ENCODE measurements at places on chromosomes 3 and 15.

DNA sequence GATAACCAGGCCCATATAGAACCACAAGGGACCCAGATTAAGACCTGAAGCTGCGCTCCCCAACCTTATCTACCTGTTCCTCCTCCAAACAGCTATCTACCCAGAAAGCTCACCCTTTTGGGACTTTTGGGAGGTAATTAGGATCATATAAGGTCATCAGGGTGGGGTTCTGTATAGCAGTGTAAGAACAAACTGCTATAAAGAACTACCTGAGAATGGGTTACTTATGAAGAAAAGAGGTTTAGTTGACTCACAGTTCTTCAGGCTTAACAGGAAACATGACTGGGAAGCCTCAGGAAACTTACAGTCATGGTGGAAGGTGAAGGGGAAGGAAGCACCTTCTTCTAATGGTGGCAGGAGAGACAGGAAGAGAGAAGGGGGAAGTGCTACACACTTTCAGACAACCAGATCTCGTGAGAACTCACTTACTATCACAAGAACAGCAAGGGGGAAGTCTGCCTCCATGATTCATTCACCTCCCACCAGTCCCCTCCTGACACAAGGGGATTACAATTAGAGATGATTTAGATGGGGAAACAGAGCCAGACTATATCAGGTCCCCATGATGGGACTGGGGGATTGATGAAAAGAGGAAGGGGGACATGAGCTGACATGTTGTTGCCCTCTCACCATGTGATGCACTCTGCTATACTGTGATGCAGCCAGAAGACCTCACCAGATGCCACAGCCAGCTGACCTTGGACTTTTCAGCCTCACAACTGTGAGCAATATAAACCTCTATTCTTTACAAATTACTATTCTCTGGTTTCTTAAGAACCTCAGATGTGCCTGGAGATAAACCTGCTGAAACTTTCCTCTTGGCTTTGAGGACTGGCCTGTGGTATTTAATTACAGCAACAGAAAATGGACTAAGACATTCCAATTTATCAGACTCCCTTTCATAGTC lies 15.3 kb upstream of the FMN1 start:
- DNase-seq = no peak

DNA sequence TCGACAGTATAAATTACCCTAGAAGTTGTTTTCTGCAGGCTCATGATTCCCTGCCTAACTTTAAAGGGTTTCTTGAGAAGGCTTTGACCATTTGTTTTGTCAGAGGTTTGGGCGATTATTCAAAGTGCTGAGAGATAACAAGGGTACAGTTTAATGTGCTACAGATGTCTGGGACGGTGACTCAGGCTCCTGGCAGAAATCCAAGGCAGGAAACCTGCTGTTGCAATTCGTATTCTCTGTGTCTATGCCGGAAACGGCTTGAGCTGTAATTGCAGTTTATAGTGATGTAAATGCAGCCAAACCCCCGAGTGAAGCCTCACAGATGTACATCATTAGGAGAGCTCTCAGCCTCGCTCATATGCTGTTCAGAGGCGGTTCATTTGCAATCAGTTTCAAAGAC lies 65.6 kb downstream of the SYNPR start:
- peak; percentile 92 for DNase-seq

- DNase-seq = no peak
Observed at GRCh38 chr3:172622916-172623700, 87.8 kb downstream of the NCEH1 start.

GRCh38 chr3:193998123-193998448 lies 137.9 kb upstream of the HES1 start:
- peak; percentile 69 for DNase-seq

DNA sequence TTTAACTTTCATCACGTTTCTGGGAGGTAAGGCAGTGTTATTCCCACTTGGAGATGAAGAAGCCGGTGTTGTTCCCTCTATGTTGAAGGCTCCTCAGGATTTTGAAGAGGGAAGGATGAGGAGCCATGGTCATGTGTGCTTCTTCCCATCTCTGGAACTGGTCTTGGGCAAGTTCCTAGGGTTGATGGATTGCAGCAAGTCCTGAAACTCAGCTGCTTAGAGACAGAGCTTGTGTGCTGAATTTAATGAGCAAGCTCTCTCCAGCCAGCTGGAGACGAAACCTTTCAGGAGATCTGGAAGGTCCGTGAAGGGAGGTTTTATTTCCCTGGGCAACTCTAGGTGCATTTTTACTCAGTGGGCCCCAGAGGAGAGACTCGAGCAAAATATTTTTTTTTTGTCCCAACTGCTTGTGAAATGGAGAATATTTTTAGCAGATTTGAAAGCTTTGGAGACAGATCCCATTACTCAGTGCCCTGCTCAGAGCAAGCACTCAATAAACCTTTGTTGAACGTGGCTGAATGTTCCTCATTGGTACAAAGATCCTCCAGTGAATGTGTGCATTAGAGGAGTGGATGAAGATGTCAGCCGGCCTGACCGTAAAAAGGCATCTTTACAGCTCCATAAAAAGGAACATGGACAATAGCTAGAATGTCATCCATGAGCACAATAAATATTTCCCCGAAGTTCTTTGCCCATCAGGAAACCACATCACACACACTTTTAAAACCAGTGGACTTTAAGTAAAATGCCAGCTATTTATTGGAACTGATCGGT lies 55.6 kb upstream of the RGMA start:
- DNase-seq = no peak

DNA sequence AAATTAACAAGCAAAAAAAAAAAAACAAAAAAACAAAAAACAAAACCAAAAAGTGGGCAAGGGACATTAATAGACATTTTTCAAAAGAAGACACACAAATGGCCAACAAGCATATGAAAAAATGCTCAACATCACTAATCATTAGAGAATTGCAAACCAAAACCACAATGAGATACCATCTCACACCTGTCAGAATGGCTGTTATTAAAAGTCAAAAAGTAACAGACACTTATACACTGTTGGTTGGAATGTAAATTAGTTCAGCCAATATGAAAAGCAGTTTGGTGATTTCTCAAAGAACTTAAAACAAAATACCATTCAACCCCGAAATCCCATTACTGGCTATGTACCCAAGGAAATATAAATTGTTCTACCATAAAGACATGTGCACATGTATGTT lies 222.4 kb upstream of the CD96 start:
- no peak for DNase-seq

DNA sequence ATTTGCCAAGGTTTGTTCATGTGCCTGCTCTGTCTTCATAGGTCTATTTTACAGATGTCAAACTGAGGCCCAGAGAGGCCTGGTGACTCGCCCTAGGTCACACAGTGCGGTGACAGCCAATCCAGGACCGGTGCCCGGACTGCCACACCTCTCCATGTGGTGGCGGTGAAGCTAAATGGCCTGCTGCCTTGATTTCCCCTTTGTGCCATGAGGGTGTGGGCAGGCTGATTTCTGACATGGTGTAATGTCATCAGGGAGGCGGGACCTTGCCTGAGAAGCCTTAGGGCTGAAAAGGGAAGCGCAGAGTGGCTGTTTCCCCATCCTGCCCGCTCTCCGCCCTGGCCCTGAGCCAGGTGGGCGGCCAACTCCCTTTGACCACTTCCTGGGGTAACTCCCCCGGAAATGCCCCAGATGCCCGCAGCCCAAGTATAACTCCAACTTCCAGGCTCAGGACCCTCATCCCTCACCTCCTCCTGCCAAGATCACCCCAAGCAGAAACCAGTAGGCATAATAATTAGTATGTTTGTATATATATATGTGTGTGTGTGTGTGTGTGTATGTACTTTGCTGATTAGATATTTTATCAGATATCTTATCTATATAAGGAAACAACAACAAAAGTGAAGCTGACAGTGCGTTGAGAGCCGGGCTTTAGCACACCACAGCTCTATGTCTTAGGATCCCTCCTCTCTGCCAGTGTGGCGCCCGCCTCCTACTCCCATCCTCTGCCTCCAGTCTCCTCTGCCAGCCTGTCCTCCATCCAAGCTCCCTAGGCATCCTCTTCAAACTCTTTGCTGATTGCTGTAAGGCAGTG lies 63.9 kb downstream of the IQSEC1 start:
- no peak for DNase-seq

DNA sequence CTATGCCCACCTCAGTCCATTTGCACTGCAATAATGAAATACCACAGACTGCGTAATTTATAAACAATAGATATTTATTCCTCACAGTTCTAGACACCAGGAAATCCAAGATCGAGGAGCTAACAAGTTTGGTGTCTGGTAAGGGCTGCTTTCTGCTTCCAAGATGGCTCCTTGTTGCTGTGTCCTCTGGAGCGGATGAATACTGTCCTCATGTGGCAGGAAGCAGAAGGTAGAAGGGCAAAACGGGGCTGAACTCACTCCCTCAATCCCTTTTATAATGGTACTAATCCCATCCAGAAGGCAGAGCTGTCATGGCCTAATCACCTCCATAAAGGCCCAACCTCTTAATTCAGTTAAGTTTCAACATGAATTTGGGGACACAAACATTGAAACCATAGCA lies 75.3 kb downstream of the P2RY1 start:
- no peak for DNase-seq

- DNase-seq = no peak
Observed at GRCh38 chr15:92339361-92339760, 54.3 kb upstream of the ST8SIA2 start.

GRCh38 chr3:37765591-37766488 lies 95.8 kb upstream of the CTDSPL start:
- no peak for DNase-seq

GRCh38 chr15:77724715-77725114 lies 92.0 kb upstream of the LINGO1 start:
- DNase-seq = no peak

DNA sequence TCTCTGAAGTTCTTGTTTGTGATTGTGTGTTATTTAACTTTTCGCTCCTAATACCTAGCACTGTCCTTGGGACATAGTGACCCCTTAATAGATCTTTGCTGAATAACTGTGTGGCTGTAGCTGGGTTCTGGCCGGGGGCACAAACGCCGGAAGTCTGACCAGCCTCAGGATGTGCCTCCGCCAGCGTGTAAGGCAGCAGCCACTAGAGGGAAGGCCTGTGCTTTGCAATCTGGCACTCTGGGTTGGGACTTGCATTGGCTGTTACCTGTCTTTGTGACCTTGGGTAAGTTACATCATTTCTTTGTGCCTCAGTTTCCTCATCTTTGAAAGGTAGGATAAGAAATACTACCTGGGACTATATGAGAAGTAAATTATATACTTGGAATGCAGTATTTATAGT lies 158.7 kb downstream of the GHSR start:
- no peak for DNase-seq

DNA sequence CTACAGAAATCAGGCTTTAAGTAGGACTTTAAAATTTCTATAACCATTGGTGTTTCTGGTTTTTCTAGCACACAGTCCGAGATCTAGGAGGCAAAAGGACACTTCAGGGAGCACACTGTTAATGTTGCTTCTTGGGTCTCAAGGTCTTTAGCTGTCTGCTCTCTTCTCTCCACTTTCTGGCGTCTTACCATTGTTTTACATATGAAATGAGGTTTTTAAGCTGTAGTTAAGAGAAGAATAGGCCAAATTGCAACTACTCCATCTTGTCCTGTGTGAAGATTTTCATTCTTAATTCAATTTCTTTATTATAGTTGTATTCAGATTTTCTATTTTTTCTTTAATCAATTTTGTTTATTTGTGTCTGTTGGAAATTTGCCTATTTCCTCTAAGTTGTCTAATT lies 151.4 kb downstream of the WNT7A start:
- DNase-seq = no peak

- no peak for DNase-seq
Observed at GRCh38 chr15:60520013-60520824, 41.3 kb upstream of the ICE2 start.

DNA sequence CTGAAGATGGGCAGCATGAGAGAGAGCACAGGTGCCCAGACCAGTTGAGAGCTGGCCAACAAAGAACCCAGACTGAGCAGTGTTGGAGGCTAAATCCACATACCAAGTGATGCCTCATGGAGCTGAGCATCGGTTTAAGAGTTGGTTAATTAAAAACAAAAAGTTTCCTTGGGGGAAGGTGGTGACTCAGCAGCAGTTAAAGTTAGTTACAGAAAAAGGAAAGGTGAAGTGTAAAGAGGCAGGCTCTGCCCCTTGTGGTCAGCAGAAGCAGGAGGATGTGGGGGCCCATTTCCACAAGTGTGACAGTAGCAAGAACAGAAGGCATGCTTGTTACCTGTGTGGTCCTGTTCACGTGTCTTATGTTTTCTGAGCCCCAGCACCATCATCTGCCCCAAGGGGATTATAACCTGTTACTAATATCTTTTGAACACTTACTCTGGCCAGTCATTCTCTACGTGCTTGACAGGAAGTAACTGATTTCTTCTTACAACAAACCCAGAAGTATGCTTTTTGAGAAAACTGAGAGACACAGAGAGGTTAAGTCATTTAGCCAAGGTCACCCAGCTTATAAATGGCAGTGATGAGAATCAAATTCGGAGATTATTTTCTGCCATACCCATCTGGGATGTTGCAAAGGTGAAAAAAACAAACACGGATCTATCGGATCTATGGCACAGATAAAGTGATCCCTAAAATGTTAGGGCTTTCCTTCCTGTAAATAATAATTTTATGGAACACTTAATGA lies 91.0 kb downstream of the EPHB1 start:
- no peak for DNase-seq

DNA sequence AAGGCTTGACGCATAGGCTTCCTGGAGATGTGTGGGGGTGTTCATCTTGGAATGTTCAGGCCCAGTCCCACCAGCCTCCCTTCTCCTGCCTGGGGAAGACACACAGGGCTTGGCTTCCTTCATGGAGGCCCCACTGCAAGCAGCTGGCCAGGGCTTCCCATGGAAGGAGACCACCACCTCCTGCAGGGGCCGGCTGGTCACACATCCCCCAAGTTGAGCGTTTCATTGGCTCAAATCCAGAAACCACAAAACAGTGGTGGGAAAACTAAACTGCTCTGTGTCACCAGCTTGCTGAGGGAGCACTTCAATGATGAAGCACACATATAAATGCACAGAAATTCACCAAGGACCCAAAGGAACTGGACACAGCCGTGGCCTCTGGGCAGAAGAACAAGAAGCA lies 8.3 kb downstream of the IQSEC1 start:
- no peak for DNase-seq

DNA sequence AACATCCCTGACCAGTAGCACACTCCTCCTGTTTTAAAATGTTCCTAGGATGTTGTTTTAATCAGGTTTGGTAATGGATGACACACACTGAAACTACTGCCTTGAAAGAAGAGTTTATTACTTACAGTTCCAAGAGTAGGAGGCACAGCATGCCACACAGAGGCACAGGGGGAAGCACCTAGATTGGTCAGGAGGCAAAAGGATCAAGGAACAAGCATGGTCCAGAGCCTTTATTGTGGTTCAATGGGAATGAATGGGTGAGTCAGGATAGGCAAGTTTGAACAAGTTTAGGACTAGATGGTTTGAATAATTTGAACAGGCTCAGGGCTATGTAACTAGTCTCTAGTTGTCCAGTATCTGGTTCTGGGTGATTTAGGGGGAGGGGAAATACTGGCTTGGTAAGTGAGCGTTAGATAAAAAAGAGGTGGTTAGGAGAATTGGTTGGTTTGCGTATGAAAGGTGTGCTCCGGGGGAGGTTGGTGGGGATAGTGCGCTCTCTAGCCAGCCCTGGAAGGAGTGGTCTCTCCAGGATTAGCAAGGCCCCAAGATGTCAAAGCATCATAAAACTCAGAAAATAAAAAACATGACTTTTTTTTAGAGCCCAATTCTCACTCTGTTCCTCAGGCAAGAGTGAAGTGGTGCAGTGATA lies 35.1 kb downstream of the TMOD3 start:
- DNase-seq = no peak

Data from SK-N-MC (cell line).